ENCODE measurements at places on chromosomes 4 and X. TPM values are rescaled to one million over a fixed set of nuclear protein-coding genes. Genes with fewer than 3 reads are reported as not detected.

The CT45A9 gene
- not detected for total RNA-seq

- DNase-seq, result no peak
These were observed 250.6 kb downstream of the USP46 start for GRCh38 chr4:52408471-52408870.

- no peak for DNase-seq
These were observed 64.1 kb downstream of the FAM184B start for GRCh38 chr4:17717301-17717700.

- no peak for DNase-seq
These were observed 20.4 kb downstream of the PRPS2 start for GRCh38 chrX:12811658-12812057.

The SMIM10 gene
- total RNA-seq, result 1.5 TPM

The GLUD2 gene
- total RNA-seq, result 0.24 TPM

DNA sequence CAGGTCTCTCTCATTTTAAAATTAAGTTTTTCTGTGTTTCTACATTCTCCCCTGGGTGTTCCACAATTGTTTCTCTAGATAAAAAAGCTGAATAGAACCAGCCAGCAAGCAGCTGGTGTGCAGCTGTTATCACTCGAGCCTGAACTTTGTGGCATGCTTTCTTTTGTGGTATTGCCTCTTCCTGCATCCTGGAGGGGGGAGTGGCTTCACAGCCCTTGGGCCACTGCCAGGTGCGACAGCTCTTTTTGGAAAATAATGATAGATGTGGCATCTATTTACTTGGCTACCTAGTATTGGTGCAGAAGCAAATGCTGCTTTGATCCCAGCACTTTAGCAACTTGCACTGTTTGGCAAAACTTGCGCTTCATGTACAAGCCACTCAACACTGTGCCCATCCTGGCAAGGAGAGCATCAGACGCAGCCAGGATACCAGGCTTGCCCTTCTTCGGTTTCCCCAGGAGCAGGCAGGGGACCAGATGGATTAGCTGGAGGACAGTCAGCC, 69.4 kb downstream of the HMGB2 start:
- DNase-seq, result peak; percentile 94

- no peak for DNase-seq
These were observed 57.5 kb upstream of the SMIM10 start for GRCh38 chrX:134933248-134933647.

DNA sequence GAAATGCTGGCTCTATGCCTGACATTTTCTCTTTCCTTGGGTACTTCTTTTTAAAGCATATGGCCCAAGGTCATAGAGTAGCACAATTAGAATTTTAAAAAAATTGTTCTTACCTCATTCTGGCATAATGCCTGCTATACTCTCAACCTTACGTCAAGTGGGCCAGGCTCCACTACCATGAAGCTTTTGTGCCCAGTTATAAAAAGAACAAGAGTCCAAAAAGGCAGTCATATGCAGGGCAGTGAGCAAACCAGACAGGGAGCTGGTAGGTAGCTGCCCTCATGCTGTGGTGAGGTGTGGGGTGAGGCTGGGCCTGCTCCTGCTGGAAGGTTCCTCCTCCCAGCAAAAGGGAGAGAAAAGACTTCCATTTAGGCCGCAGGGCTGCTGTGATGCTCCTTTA, 64.4 kb upstream of the UCP1 start:
- DNase-seq, result no peak

DNA sequence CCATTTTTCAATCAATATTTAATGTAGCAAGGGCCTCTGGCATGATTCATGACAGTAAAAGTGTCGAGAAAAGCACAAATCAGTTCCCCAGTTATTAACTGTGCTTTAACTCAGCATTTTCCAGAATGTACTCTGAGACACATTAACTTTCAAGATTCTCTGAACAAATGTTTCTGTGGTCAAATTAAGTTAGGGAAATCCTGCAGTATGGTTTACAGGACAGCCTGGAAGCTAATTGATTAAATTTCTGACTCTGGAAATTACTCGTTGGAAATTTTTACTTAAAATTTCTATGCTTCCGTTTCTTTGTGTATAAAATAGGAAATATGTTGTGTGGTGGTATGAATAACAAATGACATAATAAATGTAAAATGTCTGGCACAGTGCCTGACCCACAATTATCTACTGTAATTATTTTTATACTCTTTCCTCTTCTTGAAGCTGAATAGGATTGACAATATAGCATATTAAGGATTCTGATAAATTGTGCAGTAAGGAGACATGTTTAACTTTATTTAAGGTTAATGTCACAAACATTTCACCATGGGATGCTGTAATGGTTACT, 33.7 kb downstream of the STK32B start:
- no peak for DNase-seq

DNA sequence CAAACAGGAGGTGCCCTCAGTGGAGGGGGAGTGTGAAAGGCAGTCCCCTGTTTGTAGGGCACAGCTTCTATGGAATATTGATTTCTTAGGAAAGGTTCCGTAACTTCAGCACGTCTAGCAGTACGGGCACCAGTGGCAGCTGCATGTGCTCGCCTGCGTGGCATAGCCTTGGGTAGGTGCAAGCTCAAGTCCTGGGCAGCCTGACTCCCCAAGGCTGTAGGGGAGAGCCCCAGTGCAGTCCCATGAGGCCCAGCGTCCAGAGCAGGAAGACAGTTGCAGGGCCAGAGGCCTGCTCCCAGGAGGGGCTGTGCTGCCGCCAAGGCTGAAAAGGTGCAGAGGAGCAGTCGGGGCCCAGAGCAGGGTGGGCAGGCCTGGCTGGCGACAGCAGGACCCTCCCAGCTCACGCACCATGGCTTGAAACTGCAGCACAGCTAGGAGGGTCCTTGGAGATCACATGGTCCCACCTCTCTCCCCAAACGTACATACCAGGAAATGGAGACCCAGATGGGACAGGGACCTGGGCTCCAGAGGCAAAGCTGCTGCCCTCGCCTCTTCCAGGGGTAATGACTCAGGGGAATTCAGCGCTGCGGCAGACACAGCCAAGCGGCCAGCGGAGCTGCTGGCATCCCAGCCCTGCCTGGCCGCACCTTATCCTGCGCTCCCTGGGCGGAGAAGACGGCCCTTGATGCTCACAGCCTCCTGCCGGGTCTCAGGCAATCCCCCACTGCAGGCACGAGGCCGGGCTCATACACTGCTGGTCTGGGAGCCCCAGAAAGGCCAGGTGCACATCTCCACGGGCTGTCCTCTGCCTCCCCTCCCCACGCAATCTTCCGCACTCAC, 6.0 kb upstream of the DUSP9 start:
- DNase-seq, result no peak

The NXF3 gene
- not detected for total RNA-seq

The MAGEB17 gene
- total RNA-seq, result not detected

DNA sequence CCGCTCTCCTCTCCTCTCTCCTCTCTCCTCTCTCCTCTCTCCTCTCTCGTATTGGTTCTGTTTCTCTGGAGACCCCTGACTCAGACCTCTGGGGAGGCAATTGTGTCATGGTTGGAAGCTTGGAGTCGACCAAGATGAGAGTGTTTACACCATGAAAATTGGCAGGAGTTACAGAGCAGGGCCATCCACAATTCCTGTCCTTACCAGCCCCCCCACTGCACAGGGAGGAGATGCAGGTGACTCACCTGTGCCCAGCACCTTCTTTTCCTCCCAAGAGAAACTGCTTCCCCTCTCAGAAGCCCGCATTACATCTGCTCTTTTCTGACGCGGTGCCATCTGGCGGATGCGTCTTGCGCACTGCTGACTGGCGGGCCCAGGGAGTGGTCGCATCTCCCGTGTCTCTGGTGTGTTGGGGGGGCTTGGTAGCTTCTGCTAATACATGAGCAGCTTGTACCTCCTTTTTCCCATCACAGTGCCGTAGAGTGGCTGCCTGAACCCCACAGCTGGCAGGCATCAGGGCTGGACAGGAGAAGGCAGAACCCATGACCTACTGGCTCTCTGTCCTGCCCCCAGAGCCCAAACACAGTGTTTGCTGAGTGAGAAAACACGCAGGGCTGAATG, 31.4 kb upstream of the GPR78 start:
- DNase-seq, result no peak
